NCI-H2081 treated with DMSO at 0.1 percent for 48 hours (cell line): ENCODE measurements at places on chromosomes 2 and 18.

DNA sequence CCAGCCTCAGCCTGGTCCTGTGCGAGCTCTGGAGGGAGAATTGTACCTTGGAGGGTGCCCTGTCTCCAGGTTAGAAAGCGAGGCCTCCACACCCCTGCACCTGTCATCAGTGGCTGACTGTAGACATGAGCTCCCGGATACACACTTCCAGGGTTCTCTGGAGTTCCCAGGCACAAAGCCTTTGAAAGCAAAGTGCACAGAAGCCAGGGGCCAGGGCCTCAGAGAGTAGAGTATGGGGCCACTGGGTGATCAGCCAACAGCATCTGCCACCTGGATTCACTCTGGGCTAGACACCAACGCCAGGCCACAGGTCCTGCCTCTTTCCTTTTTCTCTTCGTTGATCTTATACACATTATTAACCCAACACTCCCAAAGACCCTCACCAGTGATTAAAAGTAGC lies 239.4 kb upstream of the HDAC4 start:
- DNase-seq = no peak

GRCh38 chr2:223586261-223586660 lies 15.9 kb downstream of the SCG2 start:
- DNase-seq = no peak

- DNase-seq = no peak
Observed at GRCh38 chr2:225002039-225002655, 40.1 kb downstream of the DOCK10 start.

DNA sequence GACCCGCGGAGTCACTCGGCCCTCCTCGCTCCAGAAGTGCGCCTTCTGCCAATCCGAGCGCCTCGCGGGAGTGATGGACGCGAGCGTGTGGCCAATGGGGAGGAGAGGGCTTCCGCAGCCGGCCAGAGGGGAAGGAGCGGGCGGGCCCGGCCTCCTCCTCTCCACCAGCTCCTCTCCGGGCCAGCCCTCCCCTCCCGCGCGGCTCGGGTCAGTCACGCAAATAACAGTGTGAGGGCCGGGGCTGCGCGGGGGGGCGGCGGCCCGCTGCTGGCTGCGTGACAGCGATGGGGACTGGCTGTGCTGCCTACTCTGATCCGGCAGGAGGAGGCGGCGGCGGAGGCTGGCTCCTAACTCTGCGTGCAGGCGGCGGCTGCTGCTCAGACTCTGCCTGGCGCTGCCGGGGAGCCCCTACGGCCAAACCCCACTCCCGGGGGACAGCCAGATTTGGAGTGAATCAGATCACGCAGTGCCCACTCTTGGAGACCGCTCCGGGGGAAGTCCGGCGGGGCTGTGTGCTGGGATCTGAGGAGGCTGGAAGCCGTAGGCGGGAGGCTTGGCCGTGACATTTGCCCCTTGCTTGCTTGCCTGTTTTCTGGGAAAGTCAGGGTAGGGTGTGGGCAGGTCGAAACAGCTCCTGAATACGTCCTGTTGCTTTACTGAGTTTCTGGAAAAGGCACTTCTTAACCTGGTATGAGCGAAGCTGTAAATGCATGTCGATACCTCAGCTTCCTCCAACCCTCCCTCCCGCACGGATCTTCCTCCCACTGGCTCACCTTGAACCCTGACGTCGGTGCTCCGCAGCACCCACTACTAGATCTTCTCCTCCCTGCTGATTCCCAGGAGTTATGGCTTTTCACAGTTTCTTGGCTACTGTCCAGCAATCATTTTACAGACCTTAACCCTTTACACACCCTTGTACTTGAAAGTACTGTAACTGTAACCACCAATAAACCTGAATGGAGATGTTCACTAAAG lies 97.9 kb upstream of the SERTAD2 start:
- no peak for DNase-seq

- DNase-seq = no peak
Observed at GRCh38 chr2:202267495-202267894, 1.9 kb downstream of the NOP58 start.

GRCh38 chr2:71827524-71827901 lies 320.1 kb downstream of the CYP26B1 start:
- DNase-seq = no peak

DNA sequence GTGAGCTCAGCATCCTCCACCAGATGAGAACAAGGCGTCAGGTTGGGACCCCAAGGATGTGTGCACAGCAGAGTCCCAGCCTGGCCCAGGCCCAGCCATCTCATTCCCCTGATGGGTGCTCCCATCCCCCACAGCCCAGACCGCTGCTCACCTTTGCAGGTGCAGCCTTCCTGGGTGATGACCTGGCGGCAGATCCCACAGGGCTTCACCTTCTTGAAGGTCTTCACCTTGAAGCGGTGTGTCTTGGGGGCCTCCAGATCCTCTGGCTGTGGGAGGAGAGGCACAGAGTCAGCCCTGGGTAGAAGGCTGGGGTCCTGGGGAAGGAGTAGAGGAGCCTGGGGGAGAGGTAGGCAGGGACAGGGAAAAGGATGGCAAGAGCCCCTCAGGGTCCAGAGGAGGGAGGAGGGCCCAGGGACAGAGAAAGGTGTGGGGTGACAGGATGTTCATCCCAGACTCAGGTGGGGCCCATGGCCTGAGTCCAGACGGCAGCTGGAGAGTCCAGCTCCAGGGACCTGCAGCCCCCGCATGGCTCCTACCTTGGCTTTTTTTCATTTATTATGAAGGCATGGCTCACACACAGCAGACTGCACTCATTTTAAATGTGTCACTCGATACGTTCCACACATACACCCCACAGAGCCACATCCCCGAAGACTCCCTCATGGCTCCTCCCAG lies 11.9 kb downstream of the TNS1 start:
- no peak for DNase-seq

GRCh38 chr2:2014251-2014771 lies 270.0 kb upstream of the PXDN start:
- no peak for DNase-seq

GRCh38 chr2:164984428-164984827 lies 29.1 kb upstream of the SLC38A11 start:
- no peak for DNase-seq

- DNase-seq = peak; percentile 54
Observed at GRCh38 chr2:153543635-153544071, 65.1 kb upstream of the RPRM start.

DNA sequence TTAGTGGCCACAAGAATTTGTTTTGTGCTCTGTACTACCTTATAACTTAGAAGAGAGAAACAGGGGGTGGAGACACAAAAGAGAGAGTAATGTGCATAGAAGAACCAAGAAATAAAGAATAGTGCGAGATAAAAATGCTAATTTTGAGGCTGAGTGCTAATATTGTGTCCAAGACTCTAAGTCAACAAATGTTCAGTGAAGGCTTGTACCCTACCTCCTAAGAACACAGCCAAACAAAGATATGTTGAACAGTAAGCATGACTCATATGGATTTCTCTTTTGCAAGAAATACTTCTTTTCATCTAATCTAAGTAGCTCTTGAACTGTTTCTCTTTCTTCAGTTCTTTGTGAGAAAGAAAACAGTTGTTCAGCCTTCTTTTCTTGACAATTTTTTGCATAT lies 45.2 kb downstream of the GAREM1 start:
- DNase-seq = no peak

DNA sequence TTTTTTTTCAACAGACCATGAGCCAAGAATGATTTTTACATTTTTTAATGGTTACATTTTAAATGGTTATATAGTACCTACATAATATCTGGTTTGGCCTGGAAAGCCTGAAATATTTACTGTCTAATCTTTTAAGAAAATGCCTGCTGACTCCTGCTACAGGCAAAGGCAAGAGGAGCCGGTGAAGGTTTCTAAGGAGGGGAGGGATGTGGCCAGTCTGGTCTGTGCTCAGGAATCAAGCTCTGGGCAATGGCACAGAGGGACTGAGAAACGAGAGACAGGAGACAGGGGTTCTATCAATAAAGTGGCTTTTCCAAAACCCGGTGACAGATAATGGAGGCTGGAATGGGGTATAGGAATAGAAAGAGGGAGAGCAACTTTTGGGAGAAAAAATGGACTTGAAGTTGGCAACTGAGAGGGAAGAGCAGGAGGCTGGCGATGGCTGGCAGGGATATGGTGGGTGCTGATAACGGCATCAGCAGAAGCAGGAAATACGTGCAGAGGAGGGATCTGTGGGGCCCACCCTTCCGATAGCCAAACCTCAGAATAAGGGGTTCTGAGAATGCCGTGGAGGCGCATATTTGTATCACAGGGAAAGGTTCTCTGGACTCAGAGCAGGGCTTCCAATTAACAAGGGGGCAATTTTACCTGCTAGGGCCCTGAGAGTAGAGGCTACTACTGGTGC lies 64.0 kb upstream of the DNMT3A start:
- DNase-seq = no peak

GRCh38 chr2:176516051-176516602 lies 246.9 kb downstream of the MTX2 start:
- DNase-seq = no peak

GRCh38 chr2:156563994-156564753 lies 128.0 kb downstream of the GPD2 start:
- DNase-seq = no peak

GRCh38 chr2:235769046-235769445 lies 275.2 kb downstream of the AGAP1 start:
- no peak for DNase-seq

DNA sequence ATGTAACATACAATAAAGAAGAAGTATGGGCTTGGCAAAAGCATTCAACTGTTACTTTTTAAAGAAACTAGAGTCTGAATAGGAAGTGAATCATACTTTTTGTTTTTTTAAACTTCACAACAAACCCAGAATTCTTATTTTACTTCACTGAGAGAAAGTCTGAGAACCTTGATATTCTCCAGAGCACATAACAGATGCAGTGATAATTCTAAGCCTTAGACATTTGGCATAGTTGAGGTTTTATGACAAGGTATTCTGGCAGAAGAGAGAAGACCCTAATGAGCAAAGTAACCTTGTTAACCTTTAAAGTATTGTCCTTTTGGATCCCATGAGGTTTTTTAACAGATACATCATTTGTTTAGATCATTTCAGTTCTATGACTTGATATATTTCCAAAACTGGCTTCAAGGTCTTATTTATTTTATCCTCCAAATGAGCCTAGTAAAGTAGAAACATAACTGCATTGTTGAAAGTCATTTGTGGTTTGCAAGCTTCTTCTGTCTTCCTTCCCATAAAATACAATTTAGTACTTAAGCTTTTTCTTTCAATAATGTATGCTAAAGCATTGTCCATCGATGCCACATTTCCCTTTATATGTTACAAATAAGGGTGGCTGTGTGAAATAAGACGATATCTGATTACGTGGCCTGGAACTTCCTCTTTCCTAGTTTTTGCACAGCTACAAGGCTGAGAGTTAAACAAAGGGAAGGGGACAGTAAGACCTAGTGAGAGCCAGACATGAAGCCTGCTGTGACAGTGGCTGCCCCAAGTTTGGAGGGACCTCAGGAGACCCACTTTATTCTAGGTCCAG lies 86.1 kb upstream of the ITPRID2 start:
- DNase-seq = no peak

- DNase-seq = no peak
Observed at GRCh38 chr2:16049406-16049805, 109.1 kb downstream of the MYCN start.

GRCh38 chr2:197606180-197606579 lies 69.2 kb downstream of the RFTN2 start:
- DNase-seq = no peak
